NCI-H226 (cell line): ENCODE measurements at places on chromosomes 16 and 17.
A peak's percentile ranks its signal among the peaks of the same experiment; 100 is the strongest.

DNA sequence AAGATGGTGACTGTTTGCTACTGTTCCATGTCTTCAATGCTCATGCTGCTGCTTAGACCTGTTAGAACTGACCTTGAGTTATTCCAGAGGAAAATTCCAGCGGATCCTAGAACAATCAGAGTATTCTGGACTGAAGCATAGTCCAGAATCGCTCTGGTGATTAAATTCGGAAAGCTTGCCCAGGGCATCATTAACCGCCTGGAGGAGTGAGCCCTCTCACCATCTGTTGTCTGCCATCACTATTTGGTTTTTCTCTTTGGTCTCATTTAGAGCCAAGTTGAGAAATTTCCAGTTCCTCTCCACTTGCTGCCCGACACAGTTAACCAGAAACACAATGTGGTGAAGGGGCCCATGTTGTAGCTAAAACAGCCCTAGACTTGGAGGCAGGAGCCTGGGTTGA, 104.1 kb downstream of the BMERB1 start:
- no peak for DNase-seq

DNA sequence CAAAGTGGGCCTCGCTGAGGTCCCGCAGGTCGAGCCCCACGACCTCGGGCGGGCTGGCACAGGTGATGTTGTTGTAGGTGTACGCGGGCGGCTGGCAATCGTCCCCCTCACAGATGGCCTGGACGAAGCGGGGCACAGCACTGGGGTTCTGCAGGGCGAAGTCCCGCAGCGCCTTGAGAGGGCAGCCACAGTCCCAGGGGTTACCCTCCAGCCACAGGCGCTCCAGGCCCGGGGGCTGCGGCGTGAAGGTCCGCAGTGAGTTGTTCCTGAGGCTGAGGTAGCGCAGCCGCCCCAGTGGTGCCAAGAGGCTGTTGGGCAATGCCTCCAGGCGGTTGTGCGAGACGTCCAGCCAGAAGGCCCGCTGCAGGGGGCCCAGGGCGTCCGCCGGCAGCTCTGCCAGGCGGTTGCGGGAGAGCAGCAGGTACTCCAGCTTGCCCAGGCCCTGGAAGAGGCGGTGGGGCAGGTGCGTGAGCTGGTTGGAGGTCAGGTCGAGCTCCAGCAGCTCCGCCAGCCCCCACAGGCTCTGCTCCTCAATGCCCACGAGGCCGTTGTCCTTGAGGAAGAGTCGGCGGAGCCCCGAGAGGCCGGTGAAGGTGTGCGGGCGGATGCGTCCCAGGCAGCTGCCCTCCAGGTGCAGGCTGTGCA, 2.8 kb downstream of the IGFALS start:
- DNase-seq, result no peak

- peak; percentile 20 for DNase-seq
These were observed 83.9 kb downstream of the HIC1 start for GRCh38 chr17:2138761-2139160.

GRCh38 chr17:75941442-75941819, 589 bp upstream of the FBF1 start:
- DNase-seq, result no peak

DNA sequence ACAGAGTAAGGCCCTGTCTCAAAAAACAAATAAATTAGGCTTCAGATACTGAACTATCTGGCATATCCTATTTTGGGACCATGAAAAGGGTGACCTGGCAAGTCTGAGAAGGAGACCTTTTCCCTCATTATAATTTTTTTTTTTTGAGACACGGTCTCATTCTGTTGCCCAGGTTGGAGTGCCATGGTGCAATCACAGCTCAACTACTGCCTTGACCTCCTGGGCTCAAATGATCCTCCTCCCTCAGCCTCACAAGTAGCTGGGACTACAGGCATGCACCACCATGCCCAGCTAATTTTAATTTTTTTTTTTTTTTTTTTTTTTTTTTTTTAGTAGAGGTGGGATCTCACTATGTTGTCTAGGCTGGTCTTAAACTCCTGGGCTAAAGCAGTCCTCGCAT, 37.3 kb downstream of the PLCG2 start:
- no peak for DNase-seq

DNA sequence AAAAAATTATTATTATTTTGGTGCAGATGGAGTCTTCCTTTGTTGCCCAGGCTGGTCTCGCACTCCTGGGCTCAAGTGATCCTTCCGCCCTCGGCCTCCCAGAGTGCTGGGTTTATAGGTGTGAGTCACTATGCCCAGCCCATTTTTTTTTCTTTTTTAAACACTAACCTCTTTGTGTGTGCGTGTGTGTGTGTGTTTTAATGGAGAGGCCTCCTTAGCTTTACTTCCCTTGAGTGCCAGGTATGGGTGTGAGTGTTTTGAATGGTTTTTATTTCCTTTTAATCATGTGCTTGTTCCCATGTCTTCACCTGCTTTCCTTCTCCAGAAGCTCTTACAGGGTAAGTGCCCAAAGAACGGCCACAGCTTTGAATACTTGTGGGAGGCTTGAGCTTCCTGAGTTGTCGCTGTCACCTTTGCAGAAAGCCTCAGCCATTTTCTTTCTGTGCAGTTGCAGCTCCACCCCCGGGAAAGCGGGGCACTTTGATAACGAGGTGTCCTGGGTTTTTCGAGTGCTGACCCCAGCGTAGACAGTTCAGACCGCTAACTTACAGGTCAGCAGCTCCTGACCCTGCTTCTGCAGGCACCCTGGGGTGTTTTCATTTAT, 22.6 kb downstream of the AKAP1 start:
- no peak for DNase-seq

DNA sequence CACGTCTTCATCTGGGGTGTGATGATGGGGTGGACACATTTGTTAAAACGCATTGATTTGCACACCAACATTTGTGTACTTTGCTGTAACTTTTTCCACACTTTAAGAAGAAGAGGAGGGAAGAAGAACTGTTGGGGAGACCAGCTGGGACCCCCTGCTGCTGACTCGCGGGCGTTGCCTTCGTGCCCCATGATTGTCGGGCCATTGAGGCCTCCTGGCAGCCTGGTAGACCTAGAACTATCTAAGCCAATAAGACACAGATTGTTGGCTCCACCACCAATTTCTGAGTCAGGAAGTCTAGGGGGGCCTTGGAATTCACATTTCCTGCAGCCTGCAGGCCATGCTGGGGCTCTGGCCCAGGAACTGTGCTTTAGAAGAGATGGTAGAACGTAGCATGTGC, 105.5 kb downstream of the TNFRSF13B start:
- DNase-seq, result no peak

DNA sequence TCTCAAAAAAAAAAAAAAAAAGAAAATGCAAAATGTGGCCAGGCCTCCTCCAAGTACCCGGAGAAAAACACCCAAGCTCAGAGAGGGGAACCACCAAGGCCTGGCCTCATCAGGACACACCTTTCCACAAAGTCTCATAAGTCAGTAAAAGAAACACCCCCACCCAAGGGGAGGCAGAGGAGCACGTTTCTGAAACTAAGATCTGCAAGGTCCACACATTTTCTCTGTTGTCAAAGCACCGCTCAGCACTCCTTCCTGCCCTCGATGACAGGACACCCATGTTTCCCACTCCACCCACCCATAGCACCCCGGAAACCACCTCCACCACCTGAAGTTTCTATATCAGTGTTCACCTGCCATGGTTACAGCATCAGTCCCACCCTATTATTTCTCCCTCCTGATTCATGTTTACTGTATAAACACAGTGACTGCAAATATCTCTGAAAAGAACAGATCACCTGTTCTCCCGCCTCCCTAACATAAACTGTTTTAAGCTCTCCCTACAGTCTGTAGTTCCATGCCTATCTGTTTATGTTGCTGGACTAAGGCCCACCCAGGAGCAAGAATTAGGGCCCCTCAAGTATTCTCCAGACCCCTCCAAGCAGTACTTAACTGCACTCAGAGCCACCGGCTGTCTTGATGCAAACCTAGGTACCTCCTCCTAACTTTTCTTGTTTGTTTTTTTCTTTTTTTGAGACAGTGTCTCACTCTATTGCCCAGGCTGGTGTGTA, 2.0 kb downstream of the CORO7 start:
- DNase-seq, result no peak

GRCh38 chr16:892536-893255, 78.1 kb downstream of the LMF1 start:
- no peak for DNase-seq

DNA sequence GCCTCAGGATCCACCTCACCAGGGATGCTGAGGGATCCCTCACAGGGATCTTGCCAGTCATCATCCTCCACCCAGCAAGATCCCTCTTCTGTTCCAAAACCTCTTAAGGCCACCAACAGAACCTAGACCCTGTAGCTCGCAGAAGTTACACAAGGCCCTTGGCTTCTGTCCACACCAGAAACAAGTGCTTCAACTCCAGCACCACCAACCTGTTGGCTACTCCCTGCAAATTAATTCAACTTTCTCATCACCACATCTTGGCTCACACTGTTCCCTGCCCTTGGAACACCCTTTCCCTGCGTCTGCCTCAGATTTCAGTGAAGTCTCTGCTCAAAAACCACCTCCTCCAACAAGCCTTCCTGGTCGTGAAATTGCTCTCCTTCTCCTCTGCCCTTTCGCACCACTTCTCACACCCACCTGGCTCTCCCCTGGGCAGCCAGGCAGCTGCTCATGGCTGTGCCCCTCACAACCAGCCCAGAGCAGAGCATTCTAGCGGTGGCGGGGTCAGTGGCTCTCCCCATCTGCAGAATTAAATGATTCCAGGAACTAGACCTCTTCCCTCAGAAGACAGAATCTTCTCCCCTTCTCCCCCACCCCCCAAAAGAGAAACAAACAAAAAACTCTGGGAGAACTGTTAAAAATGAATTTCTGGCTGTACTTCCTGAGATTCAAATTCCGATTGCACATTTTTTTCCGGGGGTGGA, 1.8 kb downstream of the PLLP start:
- DNase-seq, result no peak

- no peak for DNase-seq
These were observed 2.0 kb downstream of the TP53I13 start for GRCh38 chr17:29570521-29570920.

DNA sequence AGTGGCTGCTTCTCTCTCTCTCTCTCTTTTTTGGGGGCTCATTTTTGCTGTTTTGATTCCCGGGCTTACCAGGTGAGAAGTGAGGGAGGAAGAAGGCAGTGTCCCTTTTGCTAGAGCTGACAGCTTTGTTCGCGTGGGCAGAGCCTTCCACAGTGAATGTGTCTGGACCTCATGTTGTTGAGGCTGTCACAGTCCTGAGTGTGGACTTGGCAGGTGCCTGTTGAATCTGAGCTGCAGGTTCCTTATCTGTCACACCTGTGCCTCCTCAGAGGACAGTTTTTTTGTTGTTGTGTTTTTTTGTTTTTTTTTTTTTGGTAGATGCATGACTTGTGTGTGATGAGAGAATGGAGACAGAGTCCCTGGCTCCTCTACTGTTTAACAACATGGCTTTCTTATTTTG, 7.7 kb upstream of the TMEM235 start:
- no peak for DNase-seq

GRCh38 chr17:63991611-63992010, 6.5 kb upstream of the PRR29 start:
- DNase-seq, result no peak

DNA sequence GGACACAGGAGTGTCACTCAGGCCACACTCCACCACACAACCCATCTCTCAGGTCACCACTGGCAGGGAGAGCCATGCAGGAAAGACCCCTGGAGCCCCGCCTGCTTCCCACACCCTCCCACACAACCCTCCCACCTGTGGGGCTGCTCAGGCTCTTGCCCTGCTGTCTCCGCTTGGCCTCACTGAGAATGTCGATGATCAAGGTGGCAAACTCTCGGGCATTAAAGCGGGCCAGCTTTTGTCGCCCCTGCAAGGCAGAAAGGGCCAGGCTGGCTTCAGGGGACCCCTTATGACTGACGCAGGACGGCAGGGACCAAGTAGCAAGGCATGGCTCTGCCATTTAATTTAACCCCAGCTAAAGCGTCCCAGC, 8.5 kb downstream of the TP53I13 start:
- DNase-seq, result no peak

- DNase-seq, result no peak
These were observed 133.7 kb downstream of the USP31 start for GRCh38 chr16:23015580-23015979.

GRCh38 chr17:57849163-57849873, 526 bp downstream of the MRPS23 start:
- DNase-seq, result no peak
